Spinal cord (tissue), 10 donors: ENCODE measurements at places on chromosomes 6 and 20.
A peak's percentile ranks its signal among the peaks of the same experiment; 100 is the strongest.

DNA sequence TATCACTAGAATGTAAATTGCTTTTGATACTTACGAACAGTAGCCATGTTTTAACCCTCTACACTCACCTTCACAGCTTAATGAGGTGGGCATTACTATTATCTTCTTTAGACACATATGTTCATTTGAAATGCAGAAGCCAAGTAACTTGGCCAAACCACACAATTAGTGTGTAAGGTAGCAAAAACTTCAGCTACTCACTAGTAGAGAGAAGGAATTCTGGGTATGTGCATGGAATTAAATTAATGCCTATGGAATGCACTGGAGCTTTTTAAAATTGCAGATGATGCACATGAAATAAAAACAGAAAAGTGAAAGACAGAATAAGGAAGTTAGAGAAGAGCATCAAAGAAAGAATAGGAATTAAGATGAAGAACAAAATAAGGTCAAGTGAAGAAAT, 494.0 kb downstream of the ADGRB3 start:
- H3K36me3 ChIP-seq: no peaks in the 10 kb centered on the region
- H3K4me3 ChIP-seq: no peak overlapping the region
- DNase-seq: no peak
- H3K27me3 ChIP-seq: no peaks in the 10 kb centered on the region
- no peaks in the 10 kb centered on the region for H3K4me1 ChIP-seq

GRCh38 chr20:32512047-32512385, 73.1 kb downstream of the NOL4L start:
- peaks cover 42% of the 10 kb centered on the region for H3K36me3 ChIP-seq
- H3K4me3 ChIP-seq: no peak overlapping the region
- H3K4me1 ChIP-seq: peaks cover 49% of the 10 kb centered on the region
- no peak overlapping the region for H3K27ac ChIP-seq
- DNase-seq: no peak

DNA sequence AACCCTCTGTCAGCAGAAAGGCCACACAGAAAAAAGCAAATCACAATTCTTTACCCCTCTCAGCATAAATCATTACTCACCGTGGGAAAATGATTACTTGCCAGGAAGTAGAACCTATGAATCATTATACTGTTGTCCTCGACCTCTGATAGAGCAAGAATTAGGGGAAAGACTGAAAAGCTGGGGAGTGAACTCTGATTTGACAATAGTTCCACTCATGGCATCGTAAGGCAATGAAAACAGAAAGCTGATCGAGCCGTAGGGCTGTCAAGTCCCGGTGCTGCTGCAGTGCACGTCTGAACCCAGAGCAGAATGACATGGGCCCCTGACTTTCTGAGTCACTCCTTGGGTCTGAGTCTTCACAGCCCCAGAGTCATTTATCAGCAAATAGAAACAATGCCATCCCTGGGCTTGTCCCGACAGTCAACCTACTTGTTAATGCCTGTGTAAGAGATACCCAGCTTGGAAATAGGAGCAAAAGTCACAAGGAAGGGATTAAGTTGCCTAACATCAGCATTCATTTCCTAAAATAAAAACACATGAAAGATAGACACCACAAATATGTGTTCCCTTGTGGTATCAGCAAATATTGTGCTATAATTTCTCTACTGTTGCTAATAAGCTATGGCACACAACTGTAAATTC, 224.8 kb upstream of the MARCKS start:
- H3K27me3 ChIP-seq: no peaks in the 10 kb centered on the region
- peak overlapping the region; percentile 24 for H3K4me3 ChIP-seq

DNA sequence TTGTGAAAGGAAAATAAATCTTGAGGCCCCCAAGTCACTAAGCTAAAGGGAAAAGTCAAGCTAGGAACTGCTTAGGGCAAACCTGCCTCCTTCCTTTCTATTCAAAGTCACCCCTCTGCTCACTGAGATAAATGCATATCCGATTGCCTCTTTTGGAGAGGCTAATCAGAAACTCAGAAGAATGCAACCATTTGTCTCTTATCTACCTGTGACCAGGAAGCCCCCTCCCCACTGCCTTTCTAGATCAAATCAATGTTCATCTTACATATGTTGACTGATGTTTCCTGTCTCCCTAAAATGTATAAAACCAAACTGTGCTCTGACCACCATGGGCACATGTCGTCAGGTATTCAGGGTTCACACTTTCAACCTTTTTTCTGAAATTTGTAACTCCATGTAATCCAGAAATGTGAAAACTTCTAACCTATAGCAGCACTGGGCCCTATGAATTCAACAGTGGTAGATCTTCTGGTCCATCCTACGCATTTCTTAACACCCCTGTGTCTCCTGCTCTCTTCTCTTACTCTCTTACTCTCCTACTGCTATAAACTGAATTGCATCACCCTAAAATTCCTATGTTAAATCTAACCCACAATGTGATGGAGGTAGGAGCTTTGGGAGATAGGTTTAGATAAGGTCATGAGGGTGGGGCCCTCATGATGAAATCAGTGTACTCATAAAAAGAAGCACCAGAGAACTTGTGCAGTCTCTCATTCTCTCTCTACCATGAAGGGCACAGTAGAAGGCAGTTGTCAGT, 89.3 kb downstream of the EPB41L2 start:
- peaks cover 4% of the 10 kb centered on the region for H3K4me1 ChIP-seq
- H3K4me3 ChIP-seq: no peak overlapping the region
- H3K27me3 ChIP-seq: no peaks in the 10 kb centered on the region
- DNase-seq: no peak
- H3K27ac ChIP-seq: no peak overlapping the region
- H3K36me3 ChIP-seq: no peaks in the 10 kb centered on the region

- no peak overlapping the region for H3K27ac ChIP-seq
- DNase-seq: no peak
- no peak overlapping the region for H3K4me3 ChIP-seq
- no peaks in the 10 kb centered on the region for H3K36me3 ChIP-seq
- H3K4me1 ChIP-seq: no peaks in the 10 kb centered on the region
- no peaks in the 10 kb centered on the region for H3K27me3 ChIP-seq
Measured at GRCh38 chr6:10190042-10190441, 224.8 kb downstream of the TFAP2A start.

DNA sequence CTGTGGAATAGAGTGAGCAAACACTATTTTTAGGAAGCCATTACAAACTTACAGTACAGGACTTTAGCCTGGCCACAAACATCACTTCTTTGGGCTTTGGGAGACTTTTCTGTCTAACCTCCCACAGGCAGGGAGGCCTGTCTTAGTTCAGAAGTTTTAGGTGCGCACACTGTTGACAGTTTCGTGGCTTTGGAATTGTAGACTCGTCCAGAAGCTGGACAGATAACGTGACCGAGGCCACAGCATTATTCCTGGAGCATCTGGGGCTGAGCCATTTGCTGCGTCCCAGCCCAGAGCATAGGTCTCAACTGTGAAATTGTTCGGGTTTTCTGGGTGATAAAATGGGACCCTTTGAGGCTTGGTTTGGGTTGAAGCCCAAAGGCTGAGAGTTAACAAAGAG, 53.8 kb downstream of the NDUFAF5 start:
- no peak overlapping the region for H3K4me3 ChIP-seq
- no peak overlapping the region for H3K27ac ChIP-seq
- DNase-seq: no peak
- no peaks in the 10 kb centered on the region for H3K4me1 ChIP-seq
- no peaks in the 10 kb centered on the region for H3K27me3 ChIP-seq
- H3K36me3 ChIP-seq: no peaks in the 10 kb centered on the region

DNA sequence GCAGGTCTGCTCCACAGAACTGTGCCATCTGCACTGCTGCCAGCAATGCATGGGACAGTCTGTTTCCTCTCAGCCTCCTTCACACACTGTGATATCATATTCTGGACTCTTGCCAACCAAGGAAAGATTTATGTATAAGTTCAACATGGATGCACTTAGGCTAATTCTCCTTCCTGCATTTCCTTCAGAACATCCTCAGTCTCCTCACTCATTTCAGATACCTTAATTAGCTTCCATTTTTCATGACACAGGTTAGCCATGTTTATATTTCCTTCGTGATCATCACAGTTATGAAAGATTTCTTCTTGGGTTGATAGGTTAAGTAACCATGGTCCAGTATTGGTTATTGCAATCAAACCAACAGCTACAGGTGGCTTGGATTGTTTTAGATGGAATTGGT, 46.4 kb upstream of the DDR1 start:
- H3K36me3 ChIP-seq: no peaks in the 10 kb centered on the region
- no peak for DNase-seq
- H3K27ac ChIP-seq: no peak overlapping the region
- no peak overlapping the region for H3K4me3 ChIP-seq
- peaks cover 8% of the 10 kb centered on the region for H3K4me1 ChIP-seq
- H3K27me3 ChIP-seq: no peaks in the 10 kb centered on the region

- H3K4me3 ChIP-seq: no peak overlapping the region
- H3K27me3 ChIP-seq: no peaks in the 10 kb centered on the region
Measured at GRCh38 chr6:120938876-120939472, 395.3 kb downstream of the TBC1D32 start.

DNA sequence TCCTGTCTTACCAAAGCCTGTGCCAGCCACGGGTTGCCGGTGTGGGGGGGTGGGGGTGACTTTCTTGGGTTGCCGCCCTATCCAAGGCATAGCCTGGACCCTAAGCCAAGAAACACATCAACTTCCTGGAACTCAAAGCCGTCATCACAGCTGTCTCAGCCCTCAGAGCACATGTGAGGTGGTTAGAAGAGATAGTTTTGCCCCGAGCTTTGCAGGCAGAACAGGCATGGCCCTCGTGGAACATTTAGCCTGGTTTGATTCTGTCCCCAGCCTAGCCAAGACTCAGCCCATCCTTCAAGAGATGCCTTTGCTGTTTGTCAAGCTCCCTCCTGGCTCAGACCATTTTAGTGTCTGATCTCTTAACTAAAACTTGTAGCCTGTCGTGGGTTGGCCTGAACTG, 64.9 kb downstream of the RREB1 start:
- DNase-seq: no peak
- no peaks in the 10 kb centered on the region for H3K27me3 ChIP-seq
- H3K4me3 ChIP-seq: no peak overlapping the region
- H3K4me1 ChIP-seq: peaks cover 28% of the 10 kb centered on the region
- H3K27ac ChIP-seq: no peak overlapping the region
- no peaks in the 10 kb centered on the region for H3K36me3 ChIP-seq

DNA sequence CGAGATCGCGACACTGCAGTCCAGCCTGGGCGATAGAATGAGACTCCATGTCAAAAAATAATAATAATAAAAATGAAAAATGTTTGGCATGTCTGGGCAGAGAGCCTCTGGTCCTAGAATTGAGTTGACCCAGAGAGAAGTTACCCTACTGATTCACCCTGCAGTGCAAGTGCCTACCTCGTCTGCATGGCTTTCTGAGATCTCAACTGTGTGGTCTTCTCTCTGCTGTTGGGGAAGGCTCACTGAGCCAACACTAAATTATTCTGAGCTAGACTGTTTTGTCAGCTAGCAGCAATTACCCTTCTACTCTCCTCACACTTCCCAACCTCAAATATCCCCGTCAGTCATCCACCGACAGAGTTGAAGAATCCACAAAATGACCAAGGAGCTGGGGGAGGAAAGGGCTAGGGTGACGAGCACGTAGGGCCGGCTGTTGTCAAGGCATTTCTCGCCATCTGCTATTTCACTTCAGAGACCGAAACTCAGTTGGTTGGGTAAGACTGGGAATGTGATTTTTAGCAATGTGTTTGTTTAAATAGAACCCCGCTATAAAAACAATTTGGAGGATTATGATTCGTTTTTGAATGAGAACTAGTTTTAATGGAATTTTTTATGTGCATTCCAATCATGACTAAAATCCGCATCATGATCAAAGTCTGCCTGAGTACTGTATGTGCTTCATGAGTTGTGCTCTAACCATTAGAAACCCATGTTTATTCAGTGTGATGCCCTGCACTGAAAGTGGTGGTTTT, 9.4 kb downstream of the MAS1 start:
- no peak for DNase-seq
- no peak overlapping the region for H3K4me3 ChIP-seq
- H3K4me1 ChIP-seq: no peaks in the 10 kb centered on the region
- no peaks in the 10 kb centered on the region for H3K27me3 ChIP-seq
- H3K36me3 ChIP-seq: no peaks in the 10 kb centered on the region

GRCh38 chr20:45461225-45461624, 8.3 kb upstream of the WFDC2 start:
- no peak overlapping the region for H3K4me3 ChIP-seq
- no peak overlapping the region for H3K27ac ChIP-seq
- H3K27me3 ChIP-seq: no peaks in the 10 kb centered on the region
- H3K36me3 ChIP-seq: no peaks in the 10 kb centered on the region
- no peaks in the 10 kb centered on the region for H3K4me1 ChIP-seq
- no peak for DNase-seq

GRCh38 chr20:14830466-14830865, 493.1 kb upstream of the FLRT3 start:
- no peaks in the 10 kb centered on the region for H3K4me1 ChIP-seq
- no peaks in the 10 kb centered on the region for H3K36me3 ChIP-seq
- no peak overlapping the region for H3K27ac ChIP-seq

DNA sequence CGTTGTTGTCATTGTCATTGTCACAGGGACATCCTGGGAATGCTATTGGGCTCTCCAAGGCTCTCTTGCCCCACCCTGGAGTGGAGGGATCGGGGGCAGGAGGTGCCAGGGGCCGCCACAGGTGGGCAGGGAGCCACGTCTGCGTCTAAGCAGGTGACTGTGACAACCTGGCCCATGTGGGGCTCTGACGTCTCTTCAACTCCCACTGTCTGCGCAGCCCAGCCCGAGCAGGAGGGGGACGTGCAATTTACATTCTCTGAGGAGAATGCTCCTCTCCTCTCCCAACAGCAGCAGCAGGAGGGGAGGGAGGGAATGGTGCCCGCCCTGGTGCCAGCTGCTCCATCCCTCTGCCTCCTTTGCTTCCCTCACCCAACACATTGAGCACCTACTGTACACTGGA, 50.1 kb downstream of the GRM4 start:
- H3K27ac ChIP-seq: no peak overlapping the region
- no peak for DNase-seq
- peaks cover 3% of the 10 kb centered on the region for H3K27me3 ChIP-seq
- H3K4me1 ChIP-seq: no peaks in the 10 kb centered on the region

- no peak overlapping the region for H3K27ac ChIP-seq
- no peak overlapping the region for H3K4me3 ChIP-seq
- H3K4me1 ChIP-seq: no peaks in the 10 kb centered on the region
- H3K27me3 ChIP-seq: no peaks in the 10 kb centered on the region
Measured at GRCh38 chr6:20266851-20267608, 54.8 kb upstream of the MBOAT1 start.
